ENCODE measurements at places on chromosomes 6 and 20.

DNA sequence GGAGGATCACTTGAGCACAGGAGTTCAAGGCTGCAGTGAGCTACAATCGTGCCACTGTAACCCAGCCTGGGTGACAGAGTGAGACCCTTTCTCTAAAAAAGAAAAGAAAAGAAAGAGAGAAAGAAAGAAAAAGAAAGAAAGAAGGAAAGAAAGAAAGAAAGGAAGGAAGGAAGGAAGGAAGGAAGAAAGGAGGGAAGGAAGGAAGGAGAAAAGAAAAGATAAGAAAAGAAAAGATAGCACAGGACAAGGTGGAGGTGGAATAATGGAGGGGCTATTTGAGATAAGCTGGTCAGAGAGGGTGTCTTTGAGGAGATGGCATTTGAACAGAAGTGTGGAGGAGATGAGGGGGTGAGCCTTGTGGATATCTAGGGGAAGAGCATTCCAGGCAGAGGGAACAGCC lies 2.7 kb upstream of the PDRG1 start:
- no peak for DNase-seq

GRCh38 chr20:10668677-10669368 lies 5.0 kb downstream of the JAG1 start:
- no peak for DNase-seq

- no peak for DNase-seq
These were observed 98.0 kb upstream of the NHSL1 start for GRCh38 chr6:138597336-138597735.

DNA sequence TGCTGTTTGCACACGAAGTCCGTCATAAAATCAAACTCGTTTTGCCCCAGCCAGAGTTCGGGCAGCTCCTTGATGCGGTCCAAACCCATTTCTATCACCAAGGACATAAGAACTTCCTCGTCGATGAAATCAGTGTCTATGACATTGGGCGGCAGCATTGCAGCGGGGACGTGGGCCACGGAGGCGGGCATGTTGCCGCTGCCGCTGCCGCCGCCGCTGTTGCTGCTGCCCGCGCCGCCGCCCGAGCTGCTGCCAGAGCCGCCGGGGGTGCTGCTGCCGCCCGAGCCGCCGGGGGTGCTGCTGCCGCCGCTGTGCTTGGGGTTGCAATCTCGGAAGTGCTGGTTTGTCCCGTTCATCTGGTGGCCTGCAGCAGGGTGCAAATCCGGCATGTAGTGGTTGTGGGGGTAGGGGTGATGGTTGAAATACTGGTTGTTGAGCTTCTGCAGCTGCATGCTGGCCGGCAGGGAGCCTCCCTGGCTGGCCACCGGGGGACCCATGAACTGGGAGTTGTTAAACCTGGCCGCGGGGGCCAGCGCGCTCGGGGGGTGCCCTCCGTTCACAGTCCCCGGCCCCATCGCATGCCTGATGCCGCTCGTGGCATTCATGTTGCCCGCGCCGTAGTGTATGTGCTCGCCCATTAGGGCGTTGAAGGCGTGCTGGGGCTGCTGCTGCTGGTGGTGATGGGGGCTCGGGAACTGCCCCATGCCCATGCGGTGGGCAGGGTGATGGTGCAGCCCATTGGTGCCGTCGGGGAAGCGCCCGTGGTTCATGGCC lies 1.1 kb downstream of the CITED2 start:
- DNase-seq: peak; percentile 53

DNA sequence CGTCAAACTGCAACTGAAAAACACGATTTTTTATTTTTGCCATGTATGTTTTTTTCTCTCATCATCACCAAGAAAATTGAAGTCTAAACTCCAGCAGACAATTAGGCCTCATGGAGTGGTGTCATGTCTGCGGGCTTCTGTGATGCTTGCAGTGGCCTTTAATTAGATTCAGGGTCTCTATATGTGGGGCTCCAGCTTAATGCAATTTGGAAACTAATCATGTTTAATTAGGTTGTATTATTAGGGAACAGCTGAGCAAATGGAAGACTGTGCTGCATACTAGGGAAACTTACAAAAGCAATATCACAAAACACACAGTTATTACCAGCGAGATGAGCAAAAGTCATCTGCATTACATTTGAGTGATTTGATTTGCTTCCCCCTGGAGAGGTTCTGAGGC lies 132.9 kb upstream of the PMEPA1 start:
- DNase-seq: no peak

DNA sequence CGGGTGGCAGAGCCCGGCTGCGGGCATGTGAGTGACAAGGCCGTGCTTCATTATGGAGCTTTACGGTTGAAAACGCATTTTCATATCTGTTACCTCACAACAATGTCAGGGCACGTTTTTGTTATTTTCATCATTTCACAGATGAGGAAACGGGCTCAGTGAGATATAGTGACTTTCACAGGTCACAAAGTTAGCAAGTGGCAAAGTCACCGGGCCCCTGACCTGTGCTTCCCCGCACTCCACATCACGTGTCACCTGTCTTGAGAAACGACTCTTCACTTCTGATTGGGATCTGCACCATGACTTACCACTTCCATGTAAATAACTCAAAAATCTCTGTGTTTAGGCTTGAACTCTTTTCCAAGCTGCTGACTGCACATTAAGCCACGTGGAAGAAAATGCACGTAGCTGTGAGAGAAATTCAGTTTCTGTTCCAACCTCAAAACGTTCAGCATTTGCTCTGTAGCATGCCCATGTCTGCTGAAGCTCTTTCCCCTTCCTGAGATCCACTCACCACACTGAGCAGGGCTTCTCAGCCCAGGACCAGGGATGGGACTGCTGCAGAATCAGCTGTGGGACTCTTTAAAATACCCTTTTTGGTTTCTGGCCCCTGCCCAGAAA lies 107.2 kb downstream of the ARMC2 start:
- no peak for DNase-seq

DNA sequence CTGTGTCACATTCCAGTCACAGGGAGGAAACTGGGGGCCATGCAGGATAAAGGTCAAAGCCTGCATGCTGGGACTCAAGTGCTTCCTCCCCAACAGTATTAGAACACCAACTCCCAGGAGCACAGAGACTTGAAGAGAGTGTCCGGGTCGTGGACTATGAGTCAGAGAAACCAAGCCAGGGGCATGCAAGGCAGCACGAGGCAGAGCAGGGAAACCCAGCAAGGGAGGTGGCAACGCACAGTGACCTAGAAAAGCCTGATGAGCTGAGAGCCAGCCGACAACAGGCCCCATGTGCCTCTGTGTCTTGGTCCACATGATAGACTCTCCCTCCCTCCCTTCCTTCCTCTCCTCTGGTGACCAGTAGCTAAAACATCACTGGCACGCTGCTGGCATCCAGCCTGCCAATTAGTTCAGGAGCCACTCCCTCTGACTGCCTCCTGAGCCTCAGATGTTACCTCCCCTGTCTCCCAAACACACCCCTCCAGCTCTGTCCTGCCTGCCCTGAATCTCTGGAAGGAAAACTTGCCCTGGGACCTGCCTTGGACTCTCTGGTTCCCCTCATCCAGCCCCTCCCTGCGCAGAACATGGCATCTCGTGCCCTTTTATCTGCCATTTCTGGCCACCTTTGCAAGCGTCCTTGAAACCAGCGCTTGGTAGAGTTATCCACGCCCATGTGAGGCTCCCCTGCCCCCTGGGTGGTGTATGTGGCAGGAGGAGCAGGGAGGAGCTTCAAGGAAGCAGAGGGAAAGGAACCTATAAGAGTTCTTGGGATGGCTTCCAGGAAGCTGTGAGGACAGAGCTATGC lies 16.2 kb upstream of the RNF39 start:
- no peak for DNase-seq

- DNase-seq: no peak
These were observed 135.6 kb downstream of the HIVEP1 start for GRCh38 chr6:12147557-12148316.

DNA sequence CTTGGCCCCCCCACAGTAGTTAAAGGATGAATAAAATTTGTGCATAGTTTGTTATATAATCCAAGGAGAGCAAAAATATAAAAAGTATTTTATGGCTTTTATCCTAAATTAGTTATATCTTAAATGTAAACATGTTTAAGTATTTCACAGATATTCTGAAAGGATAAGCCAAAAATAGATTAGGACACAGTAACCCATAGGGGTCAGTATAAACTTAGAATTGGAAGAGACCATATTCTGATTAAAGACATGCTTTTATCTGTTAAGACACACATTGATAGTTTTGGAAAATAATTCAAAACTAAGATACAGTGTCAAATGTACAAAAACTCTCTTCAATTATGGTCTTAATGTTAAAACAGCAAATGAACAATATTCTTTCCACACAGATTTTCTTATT lies 4.5 kb upstream of the SERINC1 start:
- DNase-seq: no peak

GRCh38 chr6:53731866-53732636 lies 62.8 kb upstream of the LRRC1 start:
- no peak for DNase-seq

DNA sequence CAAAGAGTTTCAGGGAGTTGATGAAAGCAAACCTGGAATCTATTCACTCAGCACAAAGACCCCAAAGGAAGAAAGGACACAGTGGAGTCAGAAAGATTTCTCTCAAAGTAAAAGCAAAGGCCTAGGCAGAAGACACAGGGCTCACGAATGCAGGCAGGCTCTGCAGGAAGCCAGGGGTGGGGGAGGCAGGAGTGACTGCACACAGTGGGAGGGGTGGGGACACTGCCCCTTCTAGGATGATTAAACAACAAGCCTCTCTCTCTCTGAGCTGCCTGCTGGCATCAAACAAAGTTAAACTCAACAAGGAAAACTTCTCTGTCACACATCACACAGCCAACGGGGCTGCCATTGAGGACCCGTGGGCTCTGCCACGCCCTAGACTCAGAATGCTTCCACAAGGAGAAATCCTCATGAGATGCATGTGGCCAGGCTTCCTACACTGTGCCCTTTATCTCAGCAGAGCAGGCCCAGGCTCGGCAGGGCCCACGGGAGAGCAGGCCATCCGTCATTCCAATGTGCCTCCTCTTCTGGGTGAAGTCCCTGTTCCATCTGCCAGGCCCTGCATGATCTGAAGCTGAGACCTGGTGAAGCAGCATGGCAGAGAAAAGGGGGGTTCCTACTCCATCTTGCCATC lies 70.1 kb downstream of the RAMACL start:
- no peak for DNase-seq

DNA sequence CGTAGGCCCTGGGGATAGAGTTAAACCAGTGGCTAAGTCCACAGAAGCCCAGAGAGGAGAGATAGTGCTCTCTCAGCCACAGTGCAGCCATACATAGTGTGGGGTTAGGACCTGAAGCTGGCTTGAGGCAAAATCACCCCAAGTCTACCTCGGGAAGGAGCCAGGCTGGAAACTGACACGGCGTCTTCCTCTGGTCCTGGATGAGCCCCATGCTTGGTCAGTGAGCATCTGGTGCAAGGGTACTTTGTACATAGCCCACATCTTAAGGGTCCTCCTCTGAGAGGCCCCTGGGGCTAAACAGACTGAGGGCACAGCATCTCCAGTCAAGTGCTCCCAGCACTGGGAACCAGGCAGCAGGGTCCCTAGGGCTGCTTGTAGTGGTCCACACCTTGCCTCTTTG lies 45.6 kb downstream of the CDH26 start:
- no peak for DNase-seq

DNA sequence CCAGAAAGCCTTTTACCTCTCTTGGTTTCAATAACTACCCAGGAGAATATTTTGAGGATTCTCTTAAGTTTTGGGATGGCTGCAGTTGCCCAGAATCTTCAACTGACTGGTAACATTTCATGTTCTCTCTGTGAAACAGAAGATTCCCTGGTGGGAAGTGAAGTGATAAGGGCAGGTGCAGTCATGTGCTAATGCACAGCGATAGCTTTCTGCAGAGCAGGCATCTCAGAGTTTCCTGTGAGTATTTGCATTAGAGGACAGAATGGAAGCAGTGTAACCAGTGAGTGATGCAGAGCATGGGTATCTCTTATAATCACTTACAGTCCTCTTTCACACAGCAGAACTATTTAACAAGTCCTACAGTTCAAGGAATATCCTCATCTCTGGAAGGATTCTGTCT lies 76.1 kb downstream of the HCRTR2 start:
- DNase-seq: no peak

- no peak for DNase-seq
These were observed 28.1 kb upstream of the BMP2 start for GRCh38 chr20:6739406-6739805.

DNA sequence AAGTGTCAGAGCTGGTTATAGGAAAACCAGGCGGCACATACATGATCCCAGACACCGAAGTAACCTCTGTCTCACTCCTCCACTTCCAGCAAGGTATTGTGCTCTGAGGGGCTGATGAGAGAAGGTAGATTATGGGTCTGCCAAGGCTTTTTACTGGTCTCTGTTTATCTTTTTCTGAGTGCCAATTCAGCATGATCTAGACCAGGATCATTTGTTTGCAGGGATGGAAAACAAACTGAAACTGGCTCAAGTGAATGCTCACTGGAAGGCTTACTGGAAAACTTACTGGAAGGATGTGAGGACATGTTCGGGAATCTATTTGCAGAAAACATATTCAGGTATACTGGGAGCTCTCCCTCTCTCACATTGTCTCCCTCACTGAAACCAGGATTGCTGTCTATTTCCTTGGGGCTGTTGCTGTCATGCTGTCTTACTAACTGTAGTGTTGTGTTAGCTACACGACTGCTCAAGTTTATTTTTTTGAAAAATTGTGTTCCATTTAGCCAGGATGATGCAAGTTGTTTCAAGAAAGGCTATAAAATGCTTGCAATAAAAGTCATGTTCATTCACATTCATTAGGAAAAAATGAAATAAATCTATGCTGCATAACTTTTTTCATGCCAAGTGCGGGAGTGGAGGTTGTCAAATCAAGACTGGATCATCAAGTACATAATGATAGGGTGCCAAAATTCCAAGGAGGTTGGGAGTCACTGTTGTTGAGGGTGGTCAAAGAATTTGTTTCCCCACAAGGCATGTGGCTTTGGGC lies 37.0 kb downstream of the KLHL31 start:
- DNase-seq: no peak

DNA sequence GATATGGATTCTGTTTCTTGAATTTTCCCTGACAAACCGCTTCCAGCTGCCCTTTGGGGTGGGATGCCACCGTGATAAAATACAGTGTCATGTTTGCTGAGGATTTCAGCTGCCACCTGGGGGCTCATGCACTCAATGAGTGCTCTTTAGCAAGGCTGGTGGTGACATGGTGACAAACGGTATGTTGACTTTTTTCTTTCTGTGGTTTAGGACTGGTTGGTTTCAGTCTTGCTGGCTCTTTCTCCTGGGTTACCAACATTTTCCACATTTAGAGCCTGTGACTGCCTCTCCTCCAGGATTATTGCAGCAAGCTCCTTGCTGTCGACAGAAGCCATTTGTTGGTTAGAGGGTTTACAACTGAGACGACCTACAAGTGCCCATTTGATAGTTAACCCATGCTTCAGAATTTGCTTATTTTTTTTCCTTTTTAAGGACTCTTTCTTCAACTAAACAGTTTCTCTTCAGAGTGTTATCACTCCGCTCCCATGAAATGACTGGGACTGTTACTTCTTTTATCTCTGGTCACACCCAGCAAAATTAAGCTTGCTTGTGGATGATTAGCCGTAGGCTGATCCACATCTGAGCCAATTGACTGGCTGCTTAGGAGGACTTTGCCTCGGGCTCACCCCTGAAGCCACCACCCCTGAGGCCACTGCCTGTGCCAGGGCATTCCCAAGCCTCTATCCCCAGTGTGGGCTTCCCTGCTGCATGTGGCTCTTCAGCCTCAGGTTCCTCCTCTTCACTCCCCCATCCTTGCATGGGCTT lies 48.4 kb upstream of the CDYL start:
- DNase-seq: no peak

GRCh38 chr6:39567091-39567490 lies 158.1 kb downstream of the KIF6 start:
- DNase-seq: no peak
